ENCODE measurements at places on chromosomes 2 and 18. TPM values are rescaled to one million over a fixed set of nuclear protein-coding genes. Genes with fewer than 3 reads are reported as not detected.

- DNase-seq, result no peak
Measured at GRCh38 chr18:47749600-47749973, 180.9 kb downstream of the SMAD2 start.

CNDP1 gene
- not detected for total RNA-seq

TCF23 gene
- not detected for total RNA-seq

LCT gene
- total RNA-seq, result not detected

GNLY gene
- total RNA-seq, result not detected

DNA sequence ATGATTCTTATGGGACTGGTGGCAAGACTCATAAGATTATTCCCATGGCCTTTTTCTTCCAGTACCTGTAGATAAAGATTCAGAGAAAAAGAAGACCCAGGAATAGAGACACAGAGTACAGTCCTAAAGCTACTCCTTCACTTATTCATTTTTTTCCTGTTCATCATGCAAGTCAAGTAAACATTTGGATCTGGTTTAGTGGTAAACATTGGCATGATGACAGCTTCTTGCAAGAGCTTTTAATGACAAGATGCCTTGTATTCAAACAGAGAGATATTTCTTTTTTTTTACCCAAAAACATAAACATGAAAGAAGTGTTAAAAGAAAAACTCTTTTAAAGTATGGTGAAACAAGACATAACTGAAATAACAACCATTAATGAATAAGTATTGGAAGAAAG lies 20.2 kb downstream of the CXCR2 start:
- DNase-seq, result no peak

BOK gene
- total RNA-seq, result 117 TPM

GRCh38 chr2:53448591-53448990 lies 319.0 kb upstream of the CHAC2 start:
- DNase-seq, result no peak

GRCh38 chr18:50045126-50045525 lies 149.8 kb downstream of the MYO5B start:
- DNase-seq, result no peak

GRHL1 gene
- 0.82 TPM for total RNA-seq

SPRED2 gene
- total RNA-seq, result 11.9 TPM

DNA sequence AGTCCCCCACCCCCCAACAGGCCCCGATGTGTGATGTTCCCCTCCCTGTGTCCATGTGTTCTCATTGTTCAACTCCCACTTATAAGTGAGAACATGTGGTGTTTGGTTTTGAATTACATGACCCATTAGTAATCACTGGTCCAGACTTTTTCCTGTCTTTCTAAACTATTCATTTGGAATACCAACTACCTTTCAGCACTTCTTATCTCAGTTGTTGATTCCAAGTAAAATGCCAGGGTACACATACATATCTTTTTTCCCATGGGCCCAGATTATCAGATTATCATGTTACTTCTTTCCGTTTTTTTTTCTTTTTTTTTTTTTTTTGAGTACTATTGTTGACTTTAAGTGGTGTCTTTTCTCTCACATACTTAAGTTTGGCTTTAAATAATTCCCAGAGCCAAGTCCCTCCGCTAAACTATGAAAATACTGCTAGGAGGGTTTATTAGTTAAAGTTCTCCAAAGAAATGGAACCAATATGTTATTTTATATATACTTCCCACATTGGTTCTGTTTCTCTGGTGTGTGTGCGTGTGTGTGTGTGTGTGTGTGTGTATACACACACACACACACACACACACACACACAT lies 389.3 kb downstream of the IRS1 start:
- DNase-seq, result no peak

- no peak for DNase-seq
Measured at GRCh38 chr2:27992787-27993401, 102.4 kb downstream of the BABAM2 start.

DNA sequence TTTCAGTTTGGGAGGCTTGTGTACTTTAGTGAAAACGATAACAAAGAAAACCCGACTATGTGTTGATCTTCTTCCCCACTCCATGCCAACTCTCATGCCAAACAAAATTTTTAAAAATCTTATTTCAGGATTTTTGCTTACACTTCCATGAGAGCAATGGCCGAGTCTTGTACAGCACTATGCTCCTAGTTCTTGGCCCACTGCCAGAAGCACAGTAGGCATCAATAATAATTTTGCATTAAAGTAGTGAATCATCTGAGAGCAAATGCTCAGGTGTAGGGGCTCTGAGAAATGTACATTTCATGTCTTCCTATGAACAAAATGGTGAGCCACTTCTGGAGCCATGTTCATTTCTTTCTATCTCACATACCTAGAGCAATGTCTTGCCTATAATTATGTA lies 62.2 kb downstream of the MAP3K19 start:
- no peak for DNase-seq

DCAF17 gene
- 15.3 TPM for total RNA-seq

PROKR1 gene
- total RNA-seq, result not detected

- DNase-seq, result no peak
Measured at GRCh38 chr2:170887896-170888295, 41.2 kb upstream of the GORASP2 start.

DNA sequence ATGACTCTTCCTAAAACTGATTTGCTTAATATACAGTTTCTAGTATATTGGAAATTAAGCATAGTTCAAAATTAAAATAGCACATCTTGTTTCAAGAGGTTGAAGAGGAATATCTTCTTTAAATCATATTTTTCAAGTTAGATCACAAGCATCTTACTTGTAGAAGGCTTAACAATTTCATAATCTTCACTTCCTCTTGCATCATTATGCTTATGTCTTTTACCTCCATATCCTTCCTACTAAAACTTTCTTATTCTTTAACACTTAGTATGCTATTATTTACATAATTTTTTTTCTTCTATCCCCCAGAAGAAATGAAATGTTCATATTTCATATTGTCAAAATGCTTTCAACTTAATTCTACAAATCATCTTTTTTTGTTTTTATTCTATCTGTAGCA lies 1354.9 kb upstream of the TMEFF2 start:
- no peak for DNase-seq

DNA sequence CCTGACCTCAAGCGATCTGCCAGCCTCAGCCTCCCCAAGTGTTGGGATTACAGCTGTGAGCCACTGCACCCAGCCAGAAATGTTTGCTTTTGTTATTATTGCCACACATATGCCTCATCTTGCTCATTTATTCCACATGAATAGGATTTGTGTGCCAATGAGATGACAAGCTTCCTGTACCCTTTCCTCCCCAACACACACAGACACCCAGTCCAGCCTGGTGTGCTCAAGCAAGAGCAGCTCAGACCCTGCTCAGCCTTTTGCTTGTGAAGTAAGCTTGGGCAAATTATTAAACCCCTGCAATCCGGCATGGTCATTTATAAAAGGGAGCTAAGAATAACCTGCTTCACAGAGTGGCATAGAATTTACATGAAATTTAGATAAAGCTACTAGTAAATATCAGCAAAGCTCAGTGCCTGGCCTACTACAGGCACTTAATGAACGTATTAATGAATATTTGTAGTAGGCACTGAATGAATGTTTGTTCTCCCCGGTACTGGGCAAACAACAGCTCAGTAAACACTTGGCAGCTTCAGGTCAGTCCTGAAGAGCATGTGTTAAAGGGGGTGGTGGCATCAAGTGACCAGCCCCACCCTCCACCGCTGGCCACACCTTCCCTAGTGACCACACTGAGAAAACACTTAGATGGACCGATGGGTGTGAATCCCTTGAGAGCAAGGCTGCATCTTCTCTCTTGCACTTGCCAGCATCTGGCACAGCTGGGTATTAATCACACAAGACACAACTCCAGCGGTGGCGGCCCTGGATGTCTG lies 280.2 kb downstream of the SRBD1 start:
- DNase-seq, result no peak

UGT1A10 gene
- not detected for total RNA-seq

DNA sequence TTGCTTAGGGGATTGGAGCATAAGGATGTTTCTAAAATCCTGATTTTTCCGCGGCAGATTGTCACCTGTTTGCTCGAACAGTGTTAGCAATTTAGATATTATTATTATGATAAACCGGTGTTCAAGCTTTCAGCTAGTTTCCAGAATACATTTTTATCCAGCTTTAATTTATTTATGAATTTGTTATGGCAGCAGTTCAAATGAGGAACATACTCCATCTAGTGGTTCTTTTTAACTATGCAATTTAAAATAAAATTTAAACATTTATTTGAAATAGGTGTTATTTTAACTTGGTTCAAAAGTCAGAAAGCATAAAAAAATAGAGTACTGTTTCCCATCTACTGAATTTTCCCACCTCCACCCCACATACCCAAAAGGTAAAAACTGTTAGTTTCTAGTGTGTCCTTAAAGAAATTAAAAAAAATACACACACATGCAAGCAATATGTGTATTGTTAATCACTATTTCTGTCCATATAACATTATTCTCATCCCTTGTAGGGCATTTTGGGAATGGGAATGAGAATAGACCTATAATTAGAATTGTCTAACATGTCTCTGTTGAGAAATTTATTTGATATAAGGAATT lies 23.2 kb downstream of the ACOXL start:
- DNase-seq, result no peak

RTP5 gene
- not detected for total RNA-seq

FHOD3 gene
- 7.8 TPM for total RNA-seq

CCDC102B gene
- total RNA-seq, result 8.2 TPM

SEPTIN2 gene
- 458 TPM for total RNA-seq

- DNase-seq, result no peak
Measured at GRCh38 chr2:241636182-241637017, 558 bp downstream of the THAP4 start.

DNA sequence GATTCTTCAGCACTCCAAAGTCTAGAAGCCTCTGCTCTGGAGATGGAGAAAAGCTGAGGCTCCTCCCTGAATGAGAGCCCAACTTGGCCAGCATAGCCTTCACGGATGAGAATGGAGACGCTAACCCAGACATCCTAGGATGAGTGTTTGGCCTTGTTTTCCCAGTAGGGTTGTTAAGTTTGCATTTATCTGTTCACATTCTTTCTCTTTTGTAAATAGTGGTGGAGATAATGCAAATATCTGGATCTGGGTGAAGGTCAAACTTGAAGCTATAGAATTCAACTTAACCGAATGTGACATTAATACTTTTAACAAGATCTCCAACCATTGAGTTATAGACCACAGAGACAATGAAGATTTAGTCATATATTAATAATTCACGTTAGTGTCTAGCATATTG lies 53.4 kb upstream of the BZW1 start:
- no peak for DNase-seq

DNA sequence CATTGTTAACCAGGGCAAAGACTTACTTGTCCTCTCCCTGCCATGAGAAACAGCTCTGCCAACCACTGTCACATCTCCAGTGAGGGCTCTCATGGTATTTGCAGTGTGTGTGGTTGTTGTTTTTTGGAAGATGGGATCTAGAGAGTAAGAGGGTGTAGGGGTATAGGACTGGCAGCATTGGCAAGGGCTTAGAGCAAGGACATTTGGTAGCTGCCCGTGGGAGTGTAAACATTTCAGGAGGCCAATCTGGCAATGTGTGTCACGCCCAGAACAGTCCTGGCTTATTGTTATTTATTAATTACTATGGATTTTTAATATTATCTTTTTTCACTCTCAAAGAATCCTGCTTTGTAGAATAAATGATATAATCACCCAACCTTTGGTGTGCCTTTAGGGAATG lies 90.5 kb downstream of the TMEM17 start:
- DNase-seq, result no peak

COL6A3 gene
- total RNA-seq, result 244 TPM

DNA sequence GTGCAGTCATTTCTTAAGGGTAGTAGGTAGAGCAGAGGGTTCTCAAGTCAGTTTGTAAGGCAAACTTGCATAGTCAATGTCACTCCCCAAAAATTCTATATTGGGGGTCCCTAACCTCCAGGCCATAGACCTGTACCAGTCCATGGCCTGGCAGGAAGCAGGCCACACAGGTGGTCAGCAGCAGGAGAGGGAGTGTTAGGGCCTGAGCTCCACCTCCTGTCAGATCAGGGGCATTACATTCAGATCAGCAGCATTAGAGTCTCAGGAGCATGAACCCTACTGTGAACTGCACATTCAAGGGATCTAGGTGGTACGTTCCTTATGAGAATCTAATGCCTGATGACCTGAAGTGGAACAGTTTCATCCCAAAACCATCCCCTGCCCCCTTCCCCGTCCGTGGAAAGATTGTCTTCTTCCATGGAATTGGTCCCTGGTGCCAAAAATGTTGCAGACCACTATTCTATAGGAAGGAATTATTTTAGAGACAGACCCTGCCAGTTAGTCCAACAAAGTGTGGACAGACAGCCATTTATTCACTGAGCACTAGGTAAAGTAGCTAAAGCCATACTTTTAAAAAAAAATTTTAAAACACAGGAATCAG lies 6.7 kb downstream of the COA5 start:
- no peak for DNase-seq

DNA sequence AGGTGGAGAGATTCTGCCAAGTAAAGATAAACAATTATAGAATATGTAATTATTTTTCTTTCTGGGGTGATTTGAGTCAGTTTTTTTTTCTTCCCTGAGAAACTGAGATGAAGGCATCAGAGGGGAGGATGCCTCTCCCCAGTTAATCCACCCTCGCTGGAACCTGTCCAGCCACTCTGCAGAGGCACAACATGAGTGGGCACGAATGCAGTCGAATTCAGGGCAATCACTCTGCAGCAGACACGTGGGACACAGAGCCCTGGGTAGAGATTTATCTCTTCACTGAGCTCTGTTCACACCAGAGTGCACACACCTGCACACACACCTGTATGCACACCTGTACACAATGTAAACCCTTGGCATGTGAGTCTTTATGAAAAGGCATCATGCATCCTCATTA lies 154.2 kb downstream of the DCDC2C start:
- DNase-seq, result no peak

DNA sequence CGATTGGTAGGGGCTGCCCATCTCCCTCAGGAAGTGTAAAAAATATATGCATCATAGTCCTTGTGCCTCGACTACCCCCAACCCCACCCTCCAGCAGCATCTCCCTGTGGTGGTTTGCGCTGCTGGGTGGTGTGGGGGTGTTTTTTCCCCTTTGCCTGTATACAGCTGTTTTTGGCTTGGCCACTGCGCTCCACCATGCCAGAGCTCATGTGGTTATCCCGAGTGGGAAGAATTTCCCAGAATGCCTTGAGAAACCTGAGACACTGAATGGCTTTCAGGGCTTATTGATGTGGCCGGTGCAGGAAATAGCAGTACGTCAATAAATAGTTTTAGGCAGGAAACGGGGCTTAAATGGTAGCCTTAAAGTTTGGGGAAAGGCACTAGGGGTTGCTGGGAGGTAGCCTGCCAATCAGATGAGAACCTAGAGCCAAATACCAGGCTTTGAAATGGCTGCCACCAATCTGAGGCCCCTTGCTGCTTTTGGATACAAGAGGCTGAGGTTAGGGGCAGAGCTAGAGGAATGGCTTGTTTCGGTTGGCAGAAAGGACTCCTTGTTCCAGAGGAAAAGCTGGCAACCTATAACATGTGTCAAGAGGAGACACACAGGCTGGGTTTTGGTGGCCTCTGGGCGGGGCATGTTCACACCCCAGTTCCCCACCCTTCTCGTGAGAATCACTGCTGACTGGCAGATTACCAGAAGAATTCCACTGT lies 144.1 kb downstream of the SMAD7 start:
- no peak for DNase-seq

TNFAIP6 gene
- 0.82 TPM for total RNA-seq

Measured in glomerular endothelial cell (primary cell).